ENCODE measurements at places on chromosomes 3 and 15.

DNA sequence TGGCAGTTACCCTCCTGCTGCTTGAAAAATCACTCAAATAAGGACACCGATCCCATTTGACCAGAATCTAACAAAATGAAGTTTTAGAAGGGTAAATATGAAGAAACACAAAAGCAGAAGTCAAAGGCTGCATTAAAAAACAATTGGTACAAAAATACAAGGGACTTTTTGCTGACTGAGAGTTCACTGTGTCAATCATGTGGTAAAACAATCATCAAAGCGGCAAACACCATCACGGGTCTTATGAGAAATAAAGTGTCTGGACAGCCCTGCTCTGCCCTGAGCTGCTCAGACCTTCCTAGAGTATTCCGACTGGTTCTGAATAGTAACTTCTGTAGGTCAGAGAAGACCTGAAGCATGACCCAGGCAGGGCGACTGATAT, 137.2 kb upstream of the RAD18 start:
- no peak for DNase-seq

DNA sequence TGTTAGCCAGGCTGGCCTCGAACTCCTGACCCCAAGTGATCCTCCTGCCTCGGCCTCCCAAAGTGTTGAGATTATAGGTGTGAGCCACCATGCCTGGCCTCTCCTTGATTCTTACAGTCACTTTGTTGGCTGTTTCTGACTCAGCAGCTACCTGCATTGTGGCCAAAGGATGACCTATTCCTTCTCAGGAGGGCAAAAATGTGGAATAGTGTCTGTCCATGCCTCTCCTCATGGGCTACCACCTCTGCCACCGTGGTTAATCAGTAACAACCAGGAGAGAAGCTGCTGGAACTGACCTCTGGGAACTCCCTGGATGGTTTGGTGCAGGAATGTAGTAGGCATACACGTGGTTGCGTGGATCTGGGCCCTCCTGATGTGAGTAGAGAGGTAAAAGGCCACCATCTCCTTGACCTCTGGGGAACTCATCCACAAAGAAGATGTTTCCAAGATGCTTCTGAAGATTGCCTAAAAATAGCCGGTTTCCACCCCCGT, 63.3 kb downstream of the FLNB start:
- no peak for DNase-seq

DNA sequence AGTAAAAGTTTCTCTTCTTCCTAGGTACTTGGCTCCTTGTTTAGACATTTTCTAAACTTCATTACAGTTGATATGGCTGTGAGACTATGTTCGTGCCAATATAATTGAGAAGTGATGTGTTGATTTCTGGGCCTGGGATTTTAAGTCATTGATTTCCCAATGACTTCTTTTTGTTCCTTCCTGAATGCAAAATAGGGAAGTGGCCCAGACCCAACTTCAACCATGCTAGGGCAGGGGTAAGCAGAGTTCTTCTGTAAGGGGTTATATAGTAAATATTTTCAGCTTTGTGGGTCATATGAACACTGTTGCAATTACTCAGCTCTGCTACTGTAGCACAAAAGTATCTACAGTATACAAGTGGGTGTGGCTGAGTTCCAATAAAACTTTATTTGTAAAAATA, 320.1 kb upstream of the WNT5A start:
- no peak for DNase-seq

DNA sequence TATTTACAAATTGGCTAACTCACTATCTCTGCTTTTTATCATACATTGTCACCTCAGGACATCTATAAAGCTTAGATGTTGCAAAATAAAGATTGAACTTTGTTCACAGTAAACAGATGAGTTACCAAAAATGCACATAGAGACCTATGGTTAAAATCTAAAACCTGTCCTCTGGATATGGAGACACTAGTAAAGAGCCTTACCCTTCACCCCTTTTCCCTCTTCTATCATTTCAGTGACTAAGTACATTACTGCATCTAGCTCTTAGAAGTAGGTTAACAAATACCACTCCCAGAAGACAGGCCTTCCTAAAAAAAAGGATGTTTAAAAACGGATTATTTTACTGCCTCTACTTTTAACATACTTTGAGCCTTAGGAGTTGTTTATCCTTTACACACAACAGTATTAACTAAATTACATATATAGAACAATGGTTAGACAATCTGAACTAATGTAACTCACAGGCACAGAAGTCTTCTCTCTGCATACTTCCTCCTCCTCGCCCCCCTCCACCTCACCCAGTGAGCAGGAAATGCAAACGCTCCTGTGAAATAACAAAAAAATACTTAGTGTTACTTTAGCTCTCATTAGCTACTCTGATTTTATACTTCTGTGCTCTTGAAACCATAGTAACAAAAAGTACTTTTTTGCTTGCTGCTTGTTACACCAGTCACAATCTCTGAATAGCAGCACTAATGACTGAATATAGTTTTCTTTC, 23.3 kb downstream of the IREB2 start:
- no peak for DNase-seq

- no peak for DNase-seq
Observed at GRCh38 chr3:43966126-43966525, 275.4 kb downstream of the ABHD5 start.

DNA sequence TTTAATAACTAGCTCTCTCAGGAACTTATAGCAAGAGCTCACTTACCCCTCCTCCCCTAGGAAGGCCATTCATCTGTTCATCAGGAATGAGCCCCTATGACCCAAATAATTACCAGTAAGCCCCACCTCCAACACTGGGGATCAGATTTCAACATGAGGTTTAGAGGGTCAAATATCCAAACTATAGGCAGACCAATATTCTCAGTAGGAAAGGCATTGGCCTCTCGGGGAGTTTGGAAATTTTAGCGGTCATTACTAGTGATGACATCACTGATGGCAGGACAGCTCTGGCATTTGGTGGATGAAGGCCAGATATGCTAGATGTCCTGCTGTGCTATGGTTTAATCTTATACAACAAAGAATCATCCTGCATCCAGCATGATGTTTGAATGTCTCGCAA, 15.2 kb upstream of the CD47 start:
- no peak for DNase-seq

- no peak for DNase-seq
Observed at GRCh38 chr15:93246266-93247242, 157.5 kb upstream of the RGMA start.

DNA sequence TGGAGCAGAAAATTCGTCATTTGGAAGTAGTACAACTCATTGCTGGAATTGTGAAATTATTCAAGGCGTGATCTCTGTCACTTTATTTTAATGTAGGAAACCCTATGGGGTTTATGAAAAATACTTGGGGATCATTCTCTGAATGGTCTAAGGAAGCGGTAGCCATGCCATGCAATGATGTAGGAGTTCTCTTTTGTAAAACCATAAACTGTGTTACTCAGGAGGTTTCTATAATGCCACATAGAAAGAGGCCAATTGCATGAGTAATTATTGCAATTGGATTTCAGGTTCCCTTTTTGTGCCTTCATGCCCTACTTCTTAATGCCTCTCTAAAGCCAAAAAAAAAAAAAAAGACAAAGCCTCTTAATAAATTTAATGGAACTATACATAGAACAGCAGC, 5.5 kb upstream of the TIMMDC1 start:
- DNase-seq, result no peak

DNA sequence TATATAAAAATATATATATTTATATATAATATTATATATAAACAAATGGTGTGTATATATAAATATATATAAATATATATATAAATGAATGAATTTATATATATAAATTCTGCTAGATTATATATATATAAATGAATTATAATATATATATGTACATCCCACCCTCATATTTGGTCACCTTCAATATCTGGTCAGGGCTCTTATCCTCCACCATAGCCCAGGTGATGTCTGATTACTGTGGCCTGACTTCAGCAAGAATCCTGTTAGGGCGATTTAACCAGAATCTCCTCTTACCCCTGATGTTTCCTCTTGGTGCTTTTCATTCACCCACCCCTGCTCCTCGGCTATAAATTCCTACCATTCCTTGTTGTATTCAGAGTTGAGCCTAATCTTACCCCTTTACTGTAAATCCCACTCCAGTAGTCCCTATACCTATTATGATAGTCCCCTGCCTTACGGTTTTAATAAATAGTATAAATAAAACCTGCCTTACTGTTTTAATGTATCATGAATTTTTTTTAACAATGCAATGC, 439.6 kb downstream of the PLOD2 start:
- DNase-seq, result no peak

DNA sequence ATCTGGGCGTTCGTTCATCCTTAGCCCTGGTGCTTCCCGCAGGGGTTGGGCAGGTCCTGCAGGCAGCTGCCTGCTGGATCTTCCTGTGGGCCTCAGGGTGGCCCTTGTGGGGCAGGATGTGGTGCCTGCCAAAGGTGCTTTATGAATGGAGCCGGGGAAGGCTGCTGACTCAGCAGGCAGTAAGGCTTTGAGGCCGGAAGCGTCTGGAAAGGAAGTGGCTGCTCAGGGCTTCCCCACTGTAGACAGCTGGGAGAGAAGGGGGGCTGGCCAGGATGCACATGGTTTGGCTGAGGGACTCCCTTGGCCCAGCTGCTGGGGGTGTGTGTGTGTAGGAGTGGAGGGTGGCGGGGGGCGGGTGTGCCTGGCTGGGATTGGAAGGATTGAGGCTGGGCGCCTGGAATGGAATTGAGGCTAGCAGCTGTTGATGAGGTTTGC, 12.9 kb downstream of the CD276 start:
- DNase-seq, result no peak

- no peak for DNase-seq
Observed at GRCh38 chr3:127391436-127392155, 103.8 kb upstream of the PRR20G start.

GRCh38 chr3:197495999-197496745, 59.6 kb downstream of the BDH1 start:
- no peak for DNase-seq

DNA sequence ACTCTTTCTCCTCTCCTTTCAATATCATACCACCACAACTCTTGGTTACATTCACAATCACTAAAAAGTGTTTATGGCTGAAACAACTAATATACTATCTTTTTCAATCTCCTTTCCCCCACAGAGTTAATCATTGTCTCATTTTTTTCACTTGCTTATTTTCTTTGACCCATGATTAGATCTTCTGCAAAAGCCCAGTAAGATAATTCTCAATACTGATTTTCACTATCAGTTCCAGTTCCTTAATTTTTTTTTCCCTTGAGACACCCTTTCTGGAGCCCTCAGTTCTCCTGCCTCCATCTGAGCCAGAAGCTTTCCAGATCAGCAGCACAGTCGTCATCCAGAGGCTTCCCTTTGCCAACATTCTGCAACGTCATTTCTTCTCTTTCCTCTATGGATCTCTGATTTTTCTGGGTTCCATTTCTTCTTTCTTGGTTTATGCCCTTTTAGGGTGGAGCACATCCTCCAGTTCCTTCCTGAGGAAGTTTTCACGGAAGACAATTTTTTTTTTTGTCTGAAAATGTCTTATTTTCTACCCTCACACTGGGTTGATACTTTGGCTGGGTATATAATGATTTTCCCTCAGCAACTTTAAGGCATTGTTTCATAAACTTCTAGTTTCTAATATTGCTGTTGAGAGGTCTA, 88.7 kb upstream of the C15orf39 start:
- DNase-seq, result no peak

- no peak for DNase-seq
Observed at GRCh38 chr3:69095636-69096035, 10.9 kb downstream of the ARL6IP5 start.

GRCh38 chr15:99096173-99096893, 8.5 kb upstream of the SYNM start:
- DNase-seq, result no peak

DNA sequence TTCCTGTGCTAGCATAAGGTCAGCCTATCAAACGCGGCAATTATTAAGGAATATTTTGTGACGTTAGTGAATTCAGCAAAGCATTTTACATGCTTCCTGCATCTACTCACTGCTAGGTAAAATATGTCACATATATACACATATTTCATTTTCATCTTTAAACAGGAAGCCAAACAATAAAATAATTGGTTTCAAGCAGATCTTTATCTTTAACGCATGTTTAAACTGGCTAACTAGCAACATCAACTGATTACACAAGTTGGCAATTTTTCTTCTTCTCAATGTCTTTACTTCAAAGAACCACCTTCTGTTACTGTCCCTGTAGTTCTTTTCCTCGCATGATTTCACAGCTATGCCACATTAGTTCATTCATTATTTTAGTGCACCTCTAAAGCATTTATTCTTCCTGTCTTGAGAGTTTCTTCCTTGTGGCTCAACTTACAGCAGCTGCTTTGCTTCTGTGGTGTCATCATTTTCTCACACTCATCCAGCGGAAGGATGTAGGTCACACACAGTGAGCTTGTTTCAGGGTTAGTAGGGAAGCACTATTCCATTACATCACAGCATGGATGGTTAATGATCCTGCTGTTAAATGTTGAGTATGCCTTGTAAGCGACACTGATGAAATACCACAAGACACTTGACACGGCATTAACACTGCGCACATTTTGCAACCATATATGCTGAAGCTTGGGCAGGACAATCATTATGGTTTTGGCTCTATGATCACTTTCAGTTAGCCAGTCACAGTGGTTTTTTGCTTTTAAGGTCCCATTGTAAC, 2.3 kb upstream of the BCHE start:
- DNase-seq, result no peak

- no peak for DNase-seq
Observed at GRCh38 chr15:42387603-42388002, 28.3 kb downstream of the CAPN3 start.

DNA sequence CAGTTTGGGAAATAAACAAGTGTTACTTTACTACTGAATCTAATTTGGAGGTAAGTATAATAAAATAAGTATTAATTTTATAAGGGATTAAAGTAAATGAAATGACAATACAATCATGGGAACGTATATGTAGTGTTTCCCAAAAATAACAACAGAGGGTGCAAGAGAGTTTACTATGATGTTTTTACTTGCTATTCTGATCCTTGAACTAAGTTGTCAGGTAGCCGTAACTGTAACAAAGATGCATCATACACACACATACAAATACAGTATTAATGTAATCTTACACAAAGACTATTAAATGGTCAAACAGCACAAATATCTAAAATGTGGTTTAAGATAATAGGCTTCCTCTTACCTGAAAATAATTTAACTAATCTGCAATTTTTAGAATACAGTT, 311.4 kb downstream of the TBC1D5 start:
- no peak for DNase-seq

DNA sequence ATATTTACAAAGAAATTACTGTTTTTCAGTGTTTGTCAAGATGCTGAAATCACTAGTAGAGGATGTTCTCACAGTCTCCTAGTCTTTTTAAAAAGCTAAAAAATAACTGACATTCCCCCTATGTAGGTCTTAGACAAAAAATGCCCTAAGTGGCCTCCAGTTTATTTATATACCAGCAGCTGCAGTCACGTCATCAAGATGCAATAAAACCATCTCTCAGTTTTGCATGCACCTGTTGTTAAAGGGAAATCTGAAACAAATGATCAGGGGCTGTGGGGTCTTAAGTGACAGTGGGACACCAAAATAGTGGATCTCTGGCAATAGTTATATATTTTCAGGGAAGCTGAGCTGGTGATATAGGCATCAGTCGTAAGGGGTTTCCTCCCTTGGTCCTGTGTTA, 146.5 kb upstream of the ARPP21 start:
- DNase-seq, result no peak

DNA sequence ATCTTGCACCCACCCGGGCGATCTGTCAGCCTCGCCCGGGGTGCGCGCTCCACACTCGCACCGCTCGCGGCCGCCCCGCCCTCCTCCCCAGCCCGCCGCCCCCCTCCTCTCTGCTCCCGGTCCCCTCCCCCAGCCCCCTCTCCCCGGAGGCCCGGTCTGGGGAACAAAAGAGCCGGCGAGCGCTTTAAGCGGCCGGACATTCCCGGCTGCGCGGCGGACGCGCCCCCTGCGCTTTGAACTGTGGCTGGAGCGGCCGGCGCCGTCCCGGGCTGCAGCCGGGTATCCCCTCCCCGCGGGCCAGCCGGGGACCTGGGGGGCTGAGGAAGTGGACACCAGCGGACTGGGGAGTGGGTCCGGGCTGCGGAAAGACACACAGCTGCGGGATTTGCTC, at the start of gene IGDCC3:
IGDCC3 (minus strand) TSS at position 27 of the 391 bp plus-strand sequence. CDS start 214 bp downstream, outside the sequence.
- DNase-seq, result no peak

Measured in NCI-H187 (cell line).